ENCODE measurements at places on chromosomes 13 and 19.

DNA sequence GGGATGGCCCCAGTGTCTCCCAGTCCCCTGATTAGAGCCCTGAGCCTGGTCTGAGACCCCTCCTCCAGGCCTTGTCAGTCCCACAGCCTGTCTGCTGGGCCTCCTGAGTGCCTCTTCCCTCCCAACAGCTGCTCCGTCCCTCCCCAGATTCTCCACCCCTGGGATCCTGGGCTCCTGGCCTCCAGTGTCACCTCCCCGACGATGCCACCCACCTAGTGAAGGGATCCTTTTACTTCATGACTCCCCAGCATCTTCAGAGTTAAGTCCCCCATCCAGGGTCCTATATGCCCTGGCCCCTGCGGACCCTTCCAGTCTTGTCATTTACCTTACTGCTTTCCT lies 4.4 kb upstream of the PRX start:
- DNase-seq = no peak

DNA sequence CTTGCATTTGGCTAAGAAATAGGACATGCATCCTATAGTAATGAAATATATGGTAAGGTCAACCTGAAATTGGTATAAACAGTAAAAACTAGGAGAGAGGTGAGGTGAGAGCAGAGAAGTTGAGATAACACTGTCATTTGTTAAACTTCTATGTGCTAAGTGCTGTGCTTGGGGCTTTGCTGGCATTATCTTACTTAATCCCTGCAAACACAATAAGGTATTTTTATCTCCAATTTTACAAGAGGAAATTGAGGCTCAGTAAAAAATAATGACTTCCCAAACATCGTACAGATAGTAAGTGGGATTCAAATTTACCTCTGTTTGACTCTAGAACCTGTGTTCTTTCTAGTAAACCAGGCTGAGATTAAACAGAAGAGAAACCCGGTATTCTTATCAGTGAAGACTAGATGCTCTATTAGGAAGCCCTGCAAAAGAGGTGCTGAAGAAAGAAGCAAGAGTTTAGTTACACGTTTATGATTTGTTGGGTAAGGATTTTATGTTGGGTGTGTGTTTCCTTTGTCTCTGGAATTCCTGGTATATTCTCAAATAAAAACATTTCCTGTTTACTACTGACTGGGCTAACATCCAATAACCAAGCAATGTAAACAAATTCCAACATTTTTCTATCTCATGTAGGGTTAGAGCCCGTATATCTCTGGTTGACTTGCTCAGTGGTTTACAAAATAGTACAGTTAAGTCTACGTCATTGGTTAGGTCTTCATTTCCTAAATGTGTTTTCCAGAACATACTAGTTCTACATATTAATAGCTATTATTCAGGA lies 137.3 kb upstream of the FNDC3A start:
- DNase-seq = no peak

- DNase-seq = no peak
These were observed 21.5 kb upstream of the GSX1 start for GRCh38 chr13:27770809-27771208.

- DNase-seq = peak; percentile 79
These were observed 7.8 kb upstream of the SERTAD1 start for GRCh38 chr19:40433391-40434216.

GRCh38 chr19:57280962-57281400 lies 696 bp downstream of the ZNF460 start:
- DNase-seq = no peak

DNA sequence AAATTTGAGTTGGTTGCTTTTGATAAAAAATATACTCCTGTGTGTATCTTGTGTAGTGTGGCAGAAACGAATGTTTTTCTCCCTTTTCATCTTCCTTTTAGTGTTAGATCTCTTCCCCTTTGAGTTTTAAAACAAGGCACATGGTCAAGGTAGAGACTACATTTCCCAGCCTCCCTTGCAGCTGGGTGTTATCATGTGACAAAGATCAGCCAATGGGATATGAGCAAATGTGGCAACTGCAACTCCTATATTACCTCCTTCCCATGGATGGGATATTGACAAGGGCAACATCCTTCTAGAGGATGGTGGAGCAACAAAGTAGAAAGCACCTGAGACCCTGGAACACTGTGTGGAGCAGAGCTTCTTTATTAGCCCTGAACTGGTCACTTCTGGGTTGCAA lies 42.4 kb downstream of the ADGRE3 start:
- DNase-seq = no peak

GRCh38 chr19:39550197-39550596 lies 10.2 kb upstream of the EID2 start:
- no peak for DNase-seq

GRCh38 chr19:58034477-58034793 lies 610 bp downstream of the ZSCAN1 start:
- DNase-seq = no peak

DNA sequence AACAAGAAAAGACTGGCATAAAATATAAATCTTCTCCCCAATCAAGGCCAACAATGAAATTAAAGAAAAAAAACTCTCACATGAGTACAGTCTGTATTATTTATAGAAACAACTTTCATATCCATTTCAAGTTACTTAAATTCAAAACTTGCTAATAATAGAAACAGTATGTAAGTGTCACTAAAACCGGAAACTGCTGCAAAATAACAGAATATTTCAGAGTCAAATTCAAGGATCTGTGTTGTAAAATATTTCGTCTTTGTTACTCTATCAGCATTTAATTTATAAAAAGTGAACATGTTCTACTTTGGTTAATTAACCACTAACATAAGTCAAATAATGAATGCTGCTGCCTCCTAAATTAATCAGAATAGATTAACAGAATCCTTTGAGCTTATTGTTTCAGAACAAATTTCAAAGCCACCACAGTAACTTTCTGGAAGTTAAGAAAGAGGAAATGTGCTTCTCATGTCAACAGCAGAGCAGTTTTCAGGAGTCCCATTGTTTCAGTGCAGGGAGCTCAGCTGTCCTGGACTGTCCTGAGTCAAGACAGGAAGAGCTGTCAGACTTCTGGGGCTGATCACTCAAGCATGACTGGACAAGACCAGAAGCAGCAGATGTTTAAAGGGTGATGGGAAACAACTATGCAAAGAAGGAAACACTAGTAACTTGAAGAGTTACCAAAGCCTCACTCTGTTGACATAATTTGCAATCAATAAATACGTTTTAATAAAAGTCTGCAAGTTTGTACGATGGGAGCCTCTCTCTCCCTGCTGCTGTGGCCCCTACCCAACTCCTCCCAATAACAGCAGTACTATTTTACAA lies 76.9 kb downstream of the FOXO1 start:
- DNase-seq = peak; percentile 84

GRCh38 chr19:6442087-6442688 lies 8.6 kb upstream of the SLC25A41 start:
- DNase-seq = no peak

GRCh38 chr19:41480336-41480735 lies 37.4 kb downstream of the ERICH4 start:
- no peak for DNase-seq

DNA sequence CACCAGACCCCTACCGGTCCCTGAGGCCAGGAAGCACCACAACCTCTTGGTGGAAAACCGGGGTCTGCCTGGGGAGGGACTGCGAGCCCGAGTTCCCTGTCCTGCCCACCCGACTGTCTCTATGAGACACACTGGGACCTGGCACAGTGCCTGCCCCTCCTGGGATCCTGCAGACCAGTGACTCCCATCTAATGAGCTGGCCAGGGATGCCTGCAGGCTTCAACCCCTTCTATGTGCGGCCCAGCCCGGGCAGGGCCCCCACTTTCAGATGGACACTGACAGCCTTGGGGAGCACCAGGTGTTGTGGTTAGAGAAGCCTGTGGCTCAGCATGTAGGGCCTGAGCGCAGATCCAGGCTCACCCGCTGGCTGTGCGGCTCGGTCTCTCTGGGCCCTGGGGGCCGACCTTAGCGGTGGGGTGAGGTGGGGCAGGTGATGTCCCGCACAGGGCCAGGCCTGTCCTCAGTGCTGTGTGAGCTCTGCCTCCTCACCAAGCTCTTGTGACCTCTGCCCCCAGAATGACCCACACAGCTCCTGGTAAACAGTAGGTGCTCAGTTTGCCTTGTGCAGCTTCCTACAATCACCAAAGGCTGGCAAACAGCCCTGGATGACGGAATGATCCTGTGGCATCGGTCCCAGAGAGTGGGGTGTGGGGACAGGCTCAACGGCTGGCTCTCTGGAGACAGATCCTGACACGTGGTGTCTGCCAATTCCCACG lies 17.9 kb upstream of the CACTIN start:
- DNase-seq = no peak

GRCh38 chr13:20149762-20150161 lies 11.1 kb downstream of the GJA3 start:
- no peak for DNase-seq

DNA sequence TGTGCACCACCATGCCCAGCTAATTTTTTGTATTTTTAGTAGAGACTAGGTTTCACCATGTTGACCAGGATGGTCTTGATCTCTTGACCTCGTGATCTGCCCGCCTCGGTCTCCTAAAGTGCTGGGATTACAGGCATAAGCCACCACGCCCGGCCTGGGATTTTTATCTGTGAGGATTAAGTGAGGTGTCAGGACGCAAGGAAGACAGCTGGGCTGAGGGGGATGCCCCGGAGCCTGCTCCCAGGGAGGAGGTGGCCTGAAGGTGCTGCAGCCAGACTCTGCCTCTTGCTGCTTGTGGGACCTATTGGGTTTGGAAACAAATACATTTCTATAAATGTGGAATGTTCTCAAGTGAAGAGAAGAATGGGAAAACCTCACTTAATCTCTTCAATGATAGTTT lies 131.6 kb downstream of the OLFM4 start:
- DNase-seq = no peak

DNA sequence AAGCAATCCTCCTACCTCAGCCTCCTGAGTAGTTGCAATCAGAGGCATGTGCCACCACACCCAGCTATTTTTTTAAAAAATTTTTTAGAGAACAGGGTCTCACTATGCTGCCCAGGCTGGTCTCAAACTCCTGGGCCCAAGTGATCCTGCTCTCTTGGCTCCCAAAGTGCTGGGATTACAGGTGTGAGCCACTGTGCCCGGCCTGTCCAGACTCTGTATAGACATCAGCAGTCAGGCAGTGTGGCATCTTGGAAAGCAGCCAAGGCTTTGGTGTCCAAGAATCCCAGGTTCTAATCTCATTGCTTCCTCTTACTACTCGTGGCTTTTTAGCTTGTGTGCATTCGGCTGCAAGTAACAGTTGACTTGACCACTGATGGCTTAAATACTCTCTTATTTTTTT lies 43.4 kb downstream of the BICRA start:
- DNase-seq = no peak

DNA sequence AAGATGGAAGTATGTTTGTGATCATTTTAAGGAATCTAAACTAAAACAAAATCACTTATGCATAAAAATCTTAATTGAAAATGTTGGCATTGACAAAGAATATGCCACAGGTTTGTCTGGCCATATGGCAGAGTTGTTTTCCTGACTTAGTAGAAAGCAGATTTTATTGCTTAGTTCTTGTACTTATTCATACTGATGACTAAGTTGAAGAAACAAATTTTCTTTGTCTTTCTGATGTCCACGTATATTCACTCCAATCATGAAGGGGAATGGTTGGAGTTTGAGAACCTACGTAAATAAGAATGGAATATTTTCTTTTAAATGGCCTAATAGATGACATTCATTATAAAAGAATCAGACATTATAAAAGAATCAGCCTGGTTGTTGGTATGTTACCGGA lies 8.0 kb upstream of the GPC6 start:
- no peak for DNase-seq

GRCh38 chr13:39565036-39565949 lies 37.7 kb downstream of the LHFPL6 start:
- DNase-seq = no peak

GRCh38 chr19:6801485-6802086 lies 29.1 kb downstream of the VAV1 start:
- peak; percentile 94 for DNase-seq

DNA sequence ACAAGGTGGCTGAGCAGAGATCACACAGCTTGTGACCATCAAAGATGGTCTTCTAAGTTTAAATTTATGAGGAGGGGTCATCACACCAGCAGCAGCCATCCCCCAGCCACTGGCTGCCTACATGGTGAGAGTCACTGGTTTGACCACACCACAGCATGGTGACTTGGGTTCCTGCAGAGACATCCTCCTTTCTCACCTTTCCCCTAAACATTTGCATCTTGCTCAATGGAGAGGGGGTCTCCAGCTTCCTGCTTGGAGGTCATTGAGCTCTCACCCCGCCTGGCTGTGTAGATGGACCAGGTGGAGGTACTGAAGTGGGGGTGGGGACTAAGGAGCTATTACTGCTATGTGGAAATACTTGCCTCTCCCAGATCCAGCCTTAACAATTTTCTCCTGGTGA lies 247.6 kb upstream of the ARGLU1 start:
- no peak for DNase-seq

DNA sequence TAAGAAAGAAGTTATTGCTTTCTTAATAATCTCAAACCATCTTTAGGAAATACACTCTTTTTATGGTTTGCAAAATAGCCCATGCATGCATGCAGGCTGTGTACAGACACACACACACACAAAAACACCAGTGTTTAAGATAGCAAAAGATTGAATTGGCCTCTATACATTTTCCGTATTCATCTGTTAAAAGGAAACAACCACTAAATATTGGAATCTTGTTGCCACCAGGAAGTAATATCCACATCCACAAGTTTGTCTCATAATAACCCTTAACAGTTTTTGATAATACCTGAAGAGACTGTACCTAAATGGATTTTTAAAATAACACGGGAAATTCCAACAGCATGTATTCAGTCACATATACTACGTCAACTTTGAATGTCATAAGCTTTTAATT lies 7.3 kb upstream of the MAB21L1 start:
- DNase-seq = no peak

DNA sequence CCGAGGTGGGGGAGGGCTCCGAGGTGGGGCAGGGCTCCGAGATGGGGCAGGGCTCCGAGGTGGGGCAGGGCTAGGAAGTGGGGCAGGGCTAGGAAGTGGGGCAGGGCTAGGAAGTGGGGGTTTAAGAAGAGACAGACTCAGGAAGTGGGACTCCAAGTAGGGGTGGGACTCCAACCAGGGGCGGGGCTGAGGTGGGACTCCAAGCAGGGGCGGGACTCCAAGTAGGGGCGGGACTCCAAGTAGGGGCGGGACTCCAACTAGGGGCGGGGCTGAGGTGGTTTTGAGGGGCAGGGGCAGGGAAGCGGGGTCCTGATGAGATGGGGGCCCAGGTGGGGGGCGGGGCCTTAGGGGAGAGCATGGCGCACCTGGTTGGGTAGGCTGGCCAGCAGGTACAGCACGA lies 13.6 kb downstream of the CFD start:
- DNase-seq = no peak

GRCh38 chr13:18949489-18949761 lies 232.2 kb downstream of the TUBA3C start:
- no peak for DNase-seq

- no peak for DNase-seq
These were observed 79.1 kb downstream of the ABCC4 start for GRCh38 chr13:95221971-95222732.
